ENCODE measurements at places on chromosomes 6 and 20.

DNA sequence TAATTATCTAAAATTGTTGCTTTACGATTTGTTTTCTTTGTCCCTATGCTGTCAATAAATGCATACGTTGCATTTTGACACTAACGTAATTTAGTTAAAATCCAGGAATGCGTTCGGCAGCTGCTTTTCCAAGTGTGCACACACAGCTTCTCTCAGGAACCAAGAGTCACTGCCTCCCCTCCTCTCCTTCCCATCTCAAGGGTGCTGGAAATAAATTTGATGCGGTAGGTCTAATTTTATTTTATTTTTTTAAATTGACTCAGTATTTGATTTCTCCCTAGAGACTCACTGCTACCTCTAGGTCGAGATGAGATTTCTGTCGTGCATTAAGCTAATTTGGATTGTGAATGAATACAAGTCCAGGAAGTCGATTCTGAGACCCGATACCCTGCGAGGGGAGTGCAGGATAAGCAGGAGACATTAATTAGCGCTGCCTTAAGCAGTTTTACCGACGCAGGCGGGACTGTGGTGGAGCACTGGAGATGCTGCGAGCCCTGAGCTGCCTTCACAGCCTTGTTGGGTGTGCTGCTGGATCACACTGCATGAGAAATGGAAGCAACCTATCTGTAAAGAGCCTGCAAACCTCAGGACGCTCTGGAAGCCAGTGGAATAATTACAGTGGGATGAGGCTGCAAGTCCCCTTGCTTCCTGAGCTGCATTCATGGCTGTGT is 381.2 kb downstream of the C6orf118 start:
- no peak for DNase-seq

DNA sequence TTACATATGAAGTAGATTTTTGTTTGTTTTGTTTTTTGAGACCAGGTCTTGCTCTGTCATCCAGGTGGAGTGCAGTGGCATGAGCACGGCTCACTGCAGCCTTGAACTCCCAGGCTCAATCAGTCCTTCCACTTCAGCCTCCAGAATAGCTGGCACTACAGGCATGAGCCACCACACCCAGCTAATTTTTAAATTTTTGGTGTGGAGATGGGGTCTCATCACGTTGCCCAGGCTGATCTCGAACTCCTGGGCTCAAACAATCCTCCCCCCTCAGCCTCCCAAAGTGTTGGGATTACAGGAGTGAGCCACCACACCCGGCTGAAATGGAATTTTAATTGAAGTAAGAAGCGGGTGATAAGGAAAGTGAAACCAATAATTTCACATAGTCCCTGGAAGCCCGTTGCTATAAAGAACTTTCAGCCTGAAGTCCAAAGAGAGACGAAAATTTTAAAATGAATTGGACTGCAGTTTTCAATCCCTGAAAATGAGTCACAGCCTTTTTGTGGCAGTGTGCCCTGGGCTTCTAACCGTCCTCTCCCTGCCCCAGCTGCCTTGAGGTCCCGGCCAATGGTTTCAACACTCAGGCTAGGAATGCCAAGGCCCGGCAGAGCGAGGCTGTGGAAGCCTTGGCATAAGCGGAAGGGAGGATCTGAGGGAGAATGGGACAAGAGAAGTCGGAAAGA is 757 bp downstream of the RAET1E start:
- no peak for DNase-seq

GRCh38 chr6:39843305-39844020 is 51.3 kb downstream of the DAAM2 start:
- no peak for DNase-seq

- no peak for DNase-seq
These were observed 173.2 kb downstream of the DOK5 start for GRCh38 chr20:54648421-54649142.

GRCh38 chr6:15524861-15525401 is 137.9 kb downstream of the DTNBP1 start:
- no peak for DNase-seq

GRCh38 chr6:111603040-111603439 is 2.6 kb downstream of the TRAF3IP2 start:
- no peak for DNase-seq

GRCh38 chr6:43070028-43070632 is 6.0 kb upstream of the PTK7 start:
- DNase-seq, result no peak
